ENCODE measurements at places on chromosomes 11 and 22.

GRCh38 chr11:104451197-104451893 lies 287.4 kb upstream of the PDGFD start:
- DNase-seq = no peak

DNA sequence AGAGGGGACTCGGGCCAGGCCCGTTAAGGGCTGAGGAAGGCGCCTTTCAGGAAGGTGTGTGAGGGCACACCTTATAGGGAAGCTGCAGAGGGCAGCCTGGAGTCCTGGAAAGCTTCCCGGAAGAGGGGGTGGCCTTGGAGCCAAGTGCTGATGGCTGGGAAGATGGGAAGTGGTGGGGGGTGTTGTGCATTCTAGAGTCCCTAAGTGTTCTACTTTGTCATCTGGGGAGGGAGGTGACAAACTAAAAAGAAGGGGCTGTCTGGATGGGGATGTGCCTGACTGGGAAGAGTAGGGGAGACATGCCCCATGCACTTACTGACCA lies 6.8 kb downstream of the ZDHHC8 start:
- DNase-seq = no peak

DNA sequence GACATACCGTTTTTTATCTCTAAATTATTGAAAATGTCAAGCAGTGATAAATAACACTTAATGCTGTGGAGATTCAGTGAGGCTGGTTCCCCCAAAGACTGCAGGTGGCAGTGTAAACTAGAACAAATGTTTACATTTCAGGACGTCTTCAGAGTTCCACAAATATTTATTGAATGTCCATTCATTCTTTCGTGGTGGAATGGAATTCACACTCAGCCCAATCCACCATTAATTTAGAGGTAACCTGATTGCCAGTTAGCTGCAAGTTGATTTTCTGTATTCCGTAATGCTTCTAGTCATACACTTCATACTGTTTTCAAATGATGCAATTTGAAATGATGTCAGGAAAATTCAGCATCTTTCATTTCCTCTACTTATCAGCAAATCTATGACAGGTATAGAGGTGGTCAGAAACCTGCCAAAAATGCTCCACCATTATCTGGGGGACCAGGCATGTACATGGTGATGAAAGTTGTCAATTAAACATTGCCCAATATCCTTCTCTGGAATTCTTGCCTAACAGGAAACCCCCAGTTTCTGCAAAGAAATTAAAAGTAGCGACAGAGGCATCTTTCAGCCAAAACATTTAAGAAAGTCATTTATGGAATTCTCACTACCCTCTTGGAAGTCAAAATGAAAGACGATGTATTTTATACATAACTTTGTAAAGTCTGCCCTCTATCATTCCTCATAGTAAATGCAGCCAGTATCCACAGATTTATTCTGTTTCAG lies 94.3 kb upstream of the BMAL1 start:
- DNase-seq = no peak

DNA sequence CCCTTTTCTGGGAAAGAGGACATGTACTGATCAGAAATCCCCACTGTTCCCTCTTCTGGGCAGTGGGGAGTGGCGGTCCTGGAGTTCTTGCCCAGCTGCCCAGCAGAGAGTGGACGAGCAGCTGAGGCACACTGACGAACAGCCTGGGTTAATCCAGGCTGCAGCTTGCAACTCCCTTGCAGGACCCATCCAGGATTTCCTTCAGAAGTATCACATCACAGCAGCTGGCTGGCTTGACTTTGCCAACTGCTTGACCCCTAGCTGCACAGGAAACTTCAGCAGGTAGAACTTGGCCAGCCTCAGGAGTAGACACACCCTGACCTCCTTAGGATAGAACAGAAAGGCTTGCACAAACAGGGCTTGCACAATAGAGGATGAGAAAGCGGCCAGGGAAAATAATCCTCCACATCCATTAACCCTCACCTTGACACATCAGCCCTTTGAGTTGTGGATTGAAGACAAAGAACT lies 27.9 kb upstream of the FZD4 start:
- DNase-seq = no peak

DNA sequence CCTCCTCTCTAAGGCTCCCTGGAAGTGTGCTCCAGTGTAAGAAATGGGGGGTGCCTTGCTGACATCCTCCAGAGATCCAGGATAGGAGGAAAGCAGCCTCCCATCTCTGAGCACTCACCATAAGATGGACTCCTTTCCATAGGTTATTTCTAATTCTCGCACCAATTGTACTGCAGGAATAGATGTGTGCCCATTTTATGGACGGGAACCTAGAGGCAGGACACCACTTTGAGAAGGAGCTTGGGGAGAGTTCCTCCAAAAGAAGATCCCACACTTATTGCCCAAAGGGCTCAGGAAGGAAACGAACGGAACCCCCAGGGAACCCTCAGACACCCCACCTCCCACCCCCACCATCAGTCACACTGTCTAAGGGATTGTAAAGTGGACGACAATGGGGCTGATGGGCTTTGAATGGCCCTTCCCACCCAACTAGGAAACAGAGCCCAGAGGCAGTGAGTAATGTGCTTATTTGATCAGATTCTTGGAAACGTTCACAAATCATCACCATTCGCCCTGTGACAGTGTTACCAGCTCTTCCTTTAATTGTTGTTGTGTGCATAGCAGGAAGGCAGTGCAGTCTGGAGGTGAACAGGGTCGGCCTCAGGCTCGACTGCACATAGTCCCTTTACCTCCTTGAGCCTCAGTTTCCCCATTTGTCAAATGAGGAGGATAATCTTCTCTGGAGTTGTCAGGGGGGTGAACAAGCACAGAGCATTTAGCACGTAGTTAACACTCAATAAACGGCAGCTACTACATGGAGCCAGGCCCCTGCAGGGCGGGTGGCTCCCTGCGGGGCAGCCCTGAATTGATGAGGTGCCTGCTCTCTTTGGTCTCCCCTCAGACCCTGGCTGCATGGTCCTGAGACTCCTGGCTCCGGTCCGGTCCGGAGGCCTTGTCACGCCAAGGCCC lies 8.4 kb upstream of the MN1 start:
- no peak for DNase-seq

- DNase-seq = no peak
These were observed 42.1 kb upstream of the SEZ6L start for GRCh38 chr22:26127126-26127525.

GRCh38 chr11:119858288-119858687 lies 129.3 kb upstream of the NECTIN1 start:
- no peak for DNase-seq

- no peak for DNase-seq
These were observed 33.7 kb upstream of the LINC01488 start for GRCh38 chr11:69447786-69448185.

DNA sequence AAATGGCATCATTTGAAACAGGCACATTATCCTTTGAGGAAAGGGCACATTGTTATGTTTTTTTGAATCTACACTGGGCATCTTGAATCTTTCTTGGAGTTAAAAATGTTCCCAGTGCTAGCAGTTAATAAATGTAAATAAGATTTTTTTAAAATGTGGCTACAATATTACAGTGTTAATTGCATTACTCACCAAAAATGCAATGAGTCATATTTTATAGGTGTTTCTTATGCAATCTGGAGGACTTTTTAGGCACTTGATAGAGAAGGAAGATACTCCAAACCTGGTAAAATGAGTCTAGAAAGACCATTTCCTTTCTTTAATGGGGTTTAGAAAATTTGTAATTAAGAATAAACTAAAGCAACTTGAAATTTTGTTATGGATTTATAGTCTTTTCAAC lies 238.0 kb downstream of the METTL15 start:
- no peak for DNase-seq

DNA sequence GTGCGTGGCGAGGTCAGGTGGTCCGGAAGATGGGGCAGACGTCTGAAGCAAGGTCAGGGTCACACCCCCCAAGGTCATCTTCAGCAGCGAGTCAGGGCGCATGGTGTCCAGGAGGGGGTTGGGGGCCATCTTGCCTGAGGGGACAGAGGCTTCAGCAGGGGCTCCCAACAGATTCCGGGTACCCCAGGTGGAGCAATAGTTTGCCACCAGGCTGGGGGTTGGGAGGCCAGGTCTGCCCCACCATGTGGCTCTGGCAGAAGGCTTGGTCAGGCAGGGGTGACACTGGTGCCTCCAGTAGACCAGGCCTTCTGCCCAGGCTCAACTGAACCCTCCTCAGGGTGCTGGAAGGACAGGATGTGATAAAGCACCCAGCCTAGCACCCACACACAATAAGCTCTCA lies 5.9 kb downstream of the ATG2A start:
- DNase-seq = no peak

- no peak for DNase-seq
These were observed at the start of gene OR51I2 for GRCh38 chr11:5449023-5449422. OR51I2 (plus strand) TSS chr11:5449323; CDS start chr11:5453489, 4,166 bp downstream.

DNA sequence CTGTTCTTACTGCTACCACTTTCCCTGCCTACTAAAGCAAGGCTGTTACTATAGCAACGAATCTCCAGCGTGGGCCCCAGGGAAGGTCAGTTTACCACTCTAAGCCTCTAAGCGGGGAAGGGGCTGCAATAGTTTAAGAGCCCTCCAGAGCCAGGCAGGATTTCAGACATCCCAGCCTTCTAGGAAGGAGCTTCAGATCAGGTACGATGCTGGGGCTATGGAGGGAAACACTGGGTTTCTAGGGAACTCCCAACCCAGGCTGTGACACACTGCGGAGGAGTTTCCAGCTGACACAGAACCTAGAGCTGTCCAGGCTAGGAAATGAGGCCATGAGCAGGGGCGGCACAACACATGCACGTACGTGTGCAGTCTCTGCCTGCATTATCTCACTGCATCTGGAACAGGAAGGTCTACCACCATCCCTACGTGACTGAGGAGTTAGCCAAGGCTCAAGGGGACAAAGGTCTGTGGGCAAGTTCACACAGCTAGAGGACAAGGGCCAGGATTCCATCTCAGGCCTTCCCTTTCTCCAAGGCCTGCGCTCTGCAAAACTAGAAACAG lies 20.4 kb downstream of the HPS4 start:
- no peak for DNase-seq

GRCh38 chr11:749731-750130 lies 2.5 kb downstream of the TALDO1 start:
- DNase-seq = no peak

GRCh38 chr11:120121336-120121735 lies 16.6 kb downstream of the TRIM29 start:
- DNase-seq = no peak

All from T-helper 2 cell treated with Interferon-gamma antibody and Interleukin-4, amounts not matched to agents 5 μg/mL and 100 μg/mL, for 36 hours (primary cell).